ENCODE measurements at places on chromosomes 1 and 21.

DNA sequence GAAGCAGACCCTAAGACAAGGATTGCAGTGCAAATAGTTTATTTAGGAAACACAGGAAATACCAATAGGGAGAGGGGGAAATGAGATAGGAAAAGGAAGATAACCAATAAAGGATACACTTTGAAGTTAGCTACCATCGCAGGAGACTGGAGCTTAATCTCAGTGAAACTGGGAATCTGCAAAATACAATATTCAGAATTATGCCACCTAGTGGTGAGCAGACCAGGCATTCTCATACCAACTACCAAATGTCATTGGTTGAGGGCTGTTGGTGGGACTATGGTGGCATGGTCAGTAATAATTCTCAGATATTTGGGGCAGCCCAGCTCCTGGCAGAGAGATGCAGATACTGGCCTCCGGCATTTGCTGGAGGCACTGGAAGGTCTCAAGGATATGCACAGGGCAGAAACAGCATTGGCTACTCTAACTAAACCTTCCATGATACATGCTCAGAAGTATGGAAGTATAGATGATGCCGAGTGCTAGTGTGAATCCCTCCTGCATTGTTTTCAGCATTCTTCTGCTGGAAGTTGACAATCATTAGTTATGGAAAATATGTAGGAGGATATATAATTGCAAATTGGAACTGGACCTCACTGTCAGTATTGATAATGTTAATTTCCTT lies 11.8 kb upstream of the ZFP69B start:
- no peaks in the 10 kb centered on the region for H3K27me3 ChIP-seq
- no peaks in the 10 kb centered on the region for H3K36me3 ChIP-seq
- no peak overlapping the region for H3K27ac ChIP-seq

GRCh38 chr1:234927971-234928640 lies 200.5 kb downstream of the TOMM20 start:
- no peak for DNase-seq
- no peaks in the 10 kb centered on the region for H3K36me3 ChIP-seq
- no peak overlapping the region for H3K27ac ChIP-seq
- H3K4me3 ChIP-seq, result no peak overlapping the region
- H3K4me1 ChIP-seq, result peaks cover 7% of the 10 kb centered on the region
- H3K27me3 ChIP-seq, result no peaks in the 10 kb centered on the region

DNA sequence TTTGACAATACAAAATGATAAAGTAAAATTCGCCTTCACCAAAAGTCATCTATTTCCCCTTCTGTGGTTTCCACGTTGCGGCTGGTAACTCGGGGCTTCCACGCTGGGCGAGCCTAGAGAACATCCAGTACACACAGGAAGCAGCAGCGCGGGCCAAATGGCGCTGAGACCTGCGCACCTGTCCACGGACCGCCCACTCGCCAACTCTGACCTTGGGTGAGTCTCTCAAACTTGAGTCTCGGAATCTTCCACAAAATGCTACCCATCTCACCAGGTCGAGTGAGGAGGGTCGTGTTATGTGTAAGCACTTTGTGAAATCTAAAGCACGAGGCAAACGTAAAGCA lies 820 bp upstream of the TTF2 start:
- H3K4me1 ChIP-seq, result peaks cover 10% of the 10 kb centered on the region
- peak overlapping the region; percentile 76 for H3K4me3 ChIP-seq
- peaks cover 26% of the 10 kb centered on the region for H3K36me3 ChIP-seq
- peak overlapping the region; percentile 92 for H3K27ac ChIP-seq
- peak; percentile 65 for DNase-seq

GRCh38 chr1:170395149-170395548 lies 136.8 kb upstream of the GORAB start:
- H3K4me3 ChIP-seq, result no peak overlapping the region
- no peaks in the 10 kb centered on the region for H3K36me3 ChIP-seq
- no peaks in the 10 kb centered on the region for H3K4me1 ChIP-seq
- no peaks in the 10 kb centered on the region for H3K27me3 ChIP-seq

- no peak overlapping the region for H3K4me3 ChIP-seq
- DNase-seq, result no peak
- no peaks in the 10 kb centered on the region for H3K27me3 ChIP-seq
- no peaks in the 10 kb centered on the region for H3K36me3 ChIP-seq
- no peak overlapping the region for H3K27ac ChIP-seq
Measured at GRCh38 chr1:63821091-63822005, 47.5 kb downstream of the ROR1 start.

DNA sequence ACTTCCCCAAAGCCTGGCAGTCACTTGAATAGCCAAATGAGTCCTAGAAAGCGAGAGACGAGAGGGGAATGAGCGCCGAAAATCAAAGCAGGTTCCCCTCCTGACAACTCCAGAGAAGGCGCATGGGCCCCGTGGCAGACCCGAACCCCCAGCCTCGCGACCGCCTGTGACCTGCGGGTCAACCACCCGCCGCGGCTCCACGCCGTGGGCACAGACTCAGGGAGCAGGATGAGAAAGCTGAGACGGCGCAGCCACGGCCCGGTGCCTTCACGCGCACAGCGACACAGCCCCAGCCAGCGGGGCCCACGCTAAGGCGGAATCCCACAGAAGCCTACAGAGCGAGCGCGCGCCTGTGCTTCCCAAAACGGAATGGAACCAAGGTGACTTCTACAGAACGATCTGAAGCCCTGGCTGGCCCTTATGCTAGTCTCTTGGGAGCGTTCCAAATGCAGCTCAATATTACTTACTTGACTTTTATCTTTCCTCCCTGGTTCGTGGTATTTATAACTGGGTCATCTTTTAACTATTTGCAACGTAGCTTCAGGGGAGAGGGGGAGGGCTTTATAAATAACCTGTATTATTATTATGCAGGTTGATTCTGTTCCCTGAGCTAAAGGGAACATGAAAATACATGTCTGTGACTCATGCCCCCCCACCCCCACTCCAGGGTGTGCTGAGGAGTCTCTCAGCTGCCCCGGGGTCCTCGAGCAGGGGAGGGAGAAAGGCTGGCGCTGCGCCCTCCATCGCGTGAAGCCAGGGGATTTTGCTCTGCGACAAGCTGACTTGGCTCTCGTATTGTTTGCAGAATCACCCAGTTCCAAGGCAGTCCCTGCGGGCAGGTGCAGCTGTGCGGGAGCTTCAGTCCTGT lies 1.7 kb downstream of the TSPEAR start:
- peaks cover 18% of the 10 kb centered on the region for H3K4me1 ChIP-seq
- DNase-seq, result no peak
- H3K4me3 ChIP-seq, result no peak overlapping the region
- H3K27me3 ChIP-seq, result peaks cover 68% of the 10 kb centered on the region
- no peak overlapping the region for H3K27ac ChIP-seq

DNA sequence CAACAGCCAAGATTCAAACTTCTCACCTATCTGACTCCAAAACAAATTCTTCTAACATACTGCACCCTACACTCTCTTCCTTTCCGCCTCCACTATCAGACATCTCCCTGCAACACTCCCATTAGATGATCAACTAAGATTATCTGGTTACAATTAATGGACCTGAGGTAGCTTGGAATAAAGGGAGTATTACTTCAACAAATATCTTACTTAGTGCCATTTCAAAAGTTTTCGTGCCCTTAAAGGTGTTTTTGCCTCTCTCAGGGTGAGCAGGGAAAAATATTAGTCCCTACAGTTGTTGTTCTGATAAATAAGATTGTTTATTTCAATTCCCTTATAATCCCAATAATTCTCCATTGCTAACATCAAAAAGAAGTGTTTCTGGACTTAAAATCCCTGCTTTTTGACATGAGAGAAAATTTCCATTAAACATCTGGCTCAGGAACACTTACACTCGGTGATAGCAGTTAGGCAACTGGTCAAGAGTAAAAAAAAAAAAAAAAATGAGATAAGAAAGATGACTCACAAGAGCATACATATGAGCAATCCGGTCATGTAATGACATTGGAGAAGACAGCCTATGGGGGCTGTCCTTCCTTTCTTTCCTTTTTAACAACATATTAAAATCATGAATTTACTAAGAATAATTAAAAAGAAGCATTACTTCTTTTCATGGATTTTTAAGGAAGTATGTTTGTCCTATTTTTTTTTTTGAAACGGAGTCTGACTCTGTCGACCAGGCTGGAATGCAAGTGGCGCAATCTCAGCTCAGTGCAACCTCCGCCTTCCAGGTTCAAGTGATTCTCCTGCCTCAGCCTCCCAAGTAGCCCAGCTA lies 7.6 kb downstream of the RSBN1 start:
- no peaks in the 10 kb centered on the region for H3K27me3 ChIP-seq
- no peak overlapping the region for H3K4me3 ChIP-seq
- peaks cover 14% of the 10 kb centered on the region for H3K36me3 ChIP-seq
- peaks cover 36% of the 10 kb centered on the region for H3K4me1 ChIP-seq

- no peaks in the 10 kb centered on the region for H3K27me3 ChIP-seq
- no peaks in the 10 kb centered on the region for H3K4me1 ChIP-seq
- peaks cover 76% of the 10 kb centered on the region for H3K36me3 ChIP-seq
- no peak overlapping the region for H3K27ac ChIP-seq
Measured at GRCh38 chr1:170544624-170545023, 12.7 kb downstream of the GORAB start.

GRCh38 chr1:202158810-202159533 lies 1.4 kb downstream of the PTPN7 start:
- H3K36me3 ChIP-seq, result peaks cover 49% of the 10 kb centered on the region
- peak overlapping the region; percentile 57 for H3K4me3 ChIP-seq
- peaks cover 86% of the 10 kb centered on the region for H3K4me1 ChIP-seq
- DNase-seq, result peak; percentile 81
- no peaks in the 10 kb centered on the region for H3K27me3 ChIP-seq

DNA sequence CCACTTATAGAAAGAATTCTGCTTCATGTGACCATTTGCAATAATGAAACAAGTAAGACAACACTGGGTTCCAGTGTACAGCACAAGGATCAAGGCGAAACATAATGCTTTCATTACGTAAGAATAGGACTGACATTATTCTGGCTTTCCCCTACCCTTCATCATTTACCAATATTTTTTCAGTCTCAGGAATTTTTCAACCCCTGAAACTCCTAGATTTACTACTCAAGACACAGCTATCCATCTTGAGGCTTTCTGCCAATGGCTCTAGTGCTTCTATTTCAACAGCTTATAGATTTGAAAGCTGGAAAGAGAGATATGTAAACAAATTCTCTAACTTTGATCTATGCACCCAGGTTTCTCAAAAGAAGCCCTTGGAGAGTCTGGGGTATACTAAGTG lies 48.4 kb downstream of the WLS start:
- no peak for DNase-seq
- no peak overlapping the region for H3K27ac ChIP-seq
- no peaks in the 10 kb centered on the region for H3K27me3 ChIP-seq
